ENCODE measurements at places on chromosomes 4 and X.

- no peak overlapping the region for H3K27ac ChIP-seq
- no peaks in the 10 kb centered on the region for H3K36me3 ChIP-seq
- no peak for DNase-seq
- no peaks in the 10 kb centered on the region for H3K27me3 ChIP-seq
These were observed 62.7 kb downstream of the PRPS1 start for GRCh38 chrX:107691024-107691448.

DNA sequence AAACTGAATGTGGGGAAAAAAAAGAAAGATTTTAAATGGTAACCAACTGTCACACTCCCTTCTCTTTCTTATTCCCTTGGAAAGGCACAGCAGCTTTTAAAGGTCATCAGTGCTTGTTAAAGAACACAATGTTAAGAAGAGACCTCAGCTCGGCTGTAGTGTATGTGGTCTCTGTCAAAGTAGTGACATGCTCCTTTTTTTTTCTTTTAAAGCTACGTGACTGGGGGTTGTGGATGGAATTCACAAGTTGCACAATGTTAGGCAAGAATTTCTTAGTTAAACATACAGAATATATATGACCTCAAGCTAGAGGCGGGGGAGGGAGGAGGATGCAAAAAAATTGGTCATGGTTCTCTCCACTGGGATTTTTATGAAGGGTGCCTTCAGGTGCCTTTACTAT lies 45.6 kb downstream of the OCRL start:
- no peaks in the 10 kb centered on the region for H3K27me3 ChIP-seq
- H3K4me1 ChIP-seq, result no peaks in the 10 kb centered on the region
- no peak overlapping the region for H3K27ac ChIP-seq

DNA sequence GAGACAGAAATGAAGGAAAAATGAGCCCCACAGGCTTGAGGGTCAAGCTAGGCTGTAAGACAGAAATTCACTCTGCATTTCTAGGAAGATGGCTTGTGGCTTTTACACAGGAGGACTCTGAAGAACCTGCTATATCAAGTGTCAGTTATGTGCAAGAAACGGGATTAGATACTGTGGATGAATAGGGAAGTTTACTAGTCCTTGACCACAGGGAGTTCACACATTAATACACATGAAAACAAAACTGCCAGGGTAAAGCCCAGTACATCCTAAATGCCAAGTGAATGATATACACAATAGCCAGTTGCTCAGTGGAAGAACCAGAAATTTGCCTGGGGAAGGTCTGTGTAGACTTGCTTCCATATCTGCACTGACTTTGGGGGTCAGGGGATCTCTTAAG lies 53.5 kb downstream of the TMEM131L start:
- peaks cover 3% of the 10 kb centered on the region for H3K4me1 ChIP-seq
- no peaks in the 10 kb centered on the region for H3K27me3 ChIP-seq
- no peak for DNase-seq

- no peak overlapping the region for H3K4me3 ChIP-seq
- H3K27me3 ChIP-seq, result no peaks in the 10 kb centered on the region
- no peaks in the 10 kb centered on the region for H3K4me1 ChIP-seq
- DNase-seq, result peak; percentile 21
- H3K27ac ChIP-seq, result no peak overlapping the region
- no peaks in the 10 kb centered on the region for H3K36me3 ChIP-seq
These were observed 299.9 kb downstream of the UNC5C start for GRCh38 chr4:95248720-95249425.

- H3K4me1 ChIP-seq, result no peaks in the 10 kb centered on the region
- no peaks in the 10 kb centered on the region for H3K36me3 ChIP-seq
- no peaks in the 10 kb centered on the region for H3K27me3 ChIP-seq
- no peak overlapping the region for H3K27ac ChIP-seq
- no peak for DNase-seq
These were observed 20.2 kb downstream of the CETN2 start for GRCh38 chrX:152810403-152810802.

- H3K36me3 ChIP-seq, result no peaks in the 10 kb centered on the region
- no peaks in the 10 kb centered on the region for H3K4me1 ChIP-seq
- no peaks in the 10 kb centered on the region for H3K27me3 ChIP-seq
- no peak overlapping the region for H3K4me3 ChIP-seq
These were observed 127.0 kb upstream of the CASK start for GRCh38 chrX:42050345-42050744.

- H3K27ac ChIP-seq, result no peak overlapping the region
- no peaks in the 10 kb centered on the region for H3K4me1 ChIP-seq
- no peak for DNase-seq
- no peak overlapping the region for H3K4me3 ChIP-seq
- no peaks in the 10 kb centered on the region for H3K27me3 ChIP-seq
- no peaks in the 10 kb centered on the region for H3K36me3 ChIP-seq
These were observed 523.6 kb downstream of the TRAM1L1 start for GRCh38 chr4:116561768-116562167.

Measured in small intestine (tissue), 16 donors.